MCF 10A (cell line): ENCODE measurements at places on chromosomes 4 and X. TPM values are rescaled to one million over a fixed set of nuclear protein-coding genes. Genes with fewer than 3 reads are reported as not detected.
A peak's percentile ranks its signal among the peaks of the same experiment; 100 is the strongest.

CABS1 gene
- total RNA-seq, result not detected in 2 replicates

IL3RA gene
- not detected in 2 replicates for total RNA-seq

FGG gene
- 3.2 and 4.9 TPM in 2 replicates for total RNA-seq

STPG2 gene
- 0.22 and 0.61 TPM in 2 replicates for total RNA-seq

MAN2B2 gene
- 12.5 and 13.9 TPM in 2 replicates for total RNA-seq

TLR1 gene
- 1.9 and 2.2 TPM in 2 replicates for total RNA-seq

SATL1 gene
- not detected in 2 replicates for total RNA-seq

MAB21L2 gene
- not detected in 2 replicates for total RNA-seq

DNA sequence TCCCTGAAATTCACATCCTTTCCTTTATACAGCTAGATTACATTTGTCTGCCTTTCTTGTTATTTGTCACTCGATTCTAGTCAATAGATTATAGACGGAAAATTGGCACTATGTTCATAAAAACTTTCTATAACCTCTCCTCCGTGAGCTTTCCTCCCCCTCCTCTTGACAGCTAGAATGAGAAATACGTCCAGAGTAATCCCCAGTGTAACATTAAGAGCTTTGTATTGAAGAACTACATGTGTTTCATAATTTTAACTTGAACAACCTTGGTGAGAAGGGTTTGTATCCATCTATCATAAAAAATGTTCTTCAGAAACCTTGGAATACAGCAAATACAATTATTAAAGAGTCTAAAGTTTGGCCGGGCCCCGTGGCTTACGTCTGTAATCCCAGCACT, 1707.4 kb downstream of the PCDH7 start:
- no peak for DNase-seq
- H3K4me3 ChIP-seq, result no peak overlapping the region
- H3K27ac ChIP-seq, result no peak overlapping the region
- no peaks in the 10 kb centered on the region for H3K4me1 ChIP-seq
- H3K36me3 ChIP-seq, result no peaks in the 10 kb centered on the region

- no peaks in the 10 kb centered on the region for H3K27me3 ChIP-seq
- H3K4me1 ChIP-seq, result peaks cover 6% of the 10 kb centered on the region
- DNase-seq, result peak; percentile 9
- H3K27ac ChIP-seq, result no peak overlapping the region
- H3K36me3 ChIP-seq, result no peaks in the 10 kb centered on the region
These were observed 504.5 kb upstream of the FRG1 start for GRCh38 chr4:189436207-189436606.

GRCh38 chr4:19329631-19330030, 922.1 kb upstream of the SLIT2 start:
- H3K27ac ChIP-seq, result no peak overlapping the region
- H3K4me1 ChIP-seq, result peaks cover 15% of the 10 kb centered on the region
- H3K27me3 ChIP-seq, result no peaks in the 10 kb centered on the region
- H3K36me3 ChIP-seq, result no peaks in the 10 kb centered on the region
- no peak overlapping the region for H3K4me3 ChIP-seq

GRCh38 chr4:120636120-120636630, 286.4 kb downstream of the PRDM5 start:
- no peaks in the 10 kb centered on the region for H3K4me1 ChIP-seq
- H3K4me3 ChIP-seq, result no peak overlapping the region
- H3K27me3 ChIP-seq, result no peaks in the 10 kb centered on the region
- no peaks in the 10 kb centered on the region for H3K36me3 ChIP-seq
- no peak overlapping the region for H3K27ac ChIP-seq

GRCh38 chr4:137203601-137204000, 328.7 kb downstream of the PCDH18 start:
- no peaks in the 10 kb centered on the region for H3K36me3 ChIP-seq
- no peak for DNase-seq

DNA sequence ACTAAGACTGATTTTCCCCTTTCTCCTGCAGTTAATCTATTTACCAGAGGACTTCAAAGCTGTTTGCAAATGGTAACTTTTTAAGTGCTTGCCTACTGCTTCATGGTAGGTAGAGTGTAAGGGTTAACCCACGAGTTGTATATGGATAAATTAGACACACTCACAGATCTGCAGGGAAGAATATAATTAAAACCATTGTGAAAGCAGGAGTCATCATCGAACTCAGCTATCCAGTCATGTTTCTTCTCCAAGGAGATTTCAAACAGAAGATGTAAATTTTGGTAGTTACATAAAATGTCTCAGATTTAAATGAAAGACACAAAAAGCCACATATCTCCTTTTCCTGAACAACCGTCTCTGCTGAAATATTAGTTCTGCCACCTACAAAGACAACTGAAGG, 549 bp upstream of the XG start:
- no peak overlapping the region for H3K27ac ChIP-seq
- H3K27me3 ChIP-seq, result no peaks in the 10 kb centered on the region
- H3K4me3 ChIP-seq, result no peak overlapping the region
- DNase-seq, result no peak
- H3K36me3 ChIP-seq, result peaks cover 5% of the 10 kb centered on the region
- no peaks in the 10 kb centered on the region for H3K4me1 ChIP-seq

DNA sequence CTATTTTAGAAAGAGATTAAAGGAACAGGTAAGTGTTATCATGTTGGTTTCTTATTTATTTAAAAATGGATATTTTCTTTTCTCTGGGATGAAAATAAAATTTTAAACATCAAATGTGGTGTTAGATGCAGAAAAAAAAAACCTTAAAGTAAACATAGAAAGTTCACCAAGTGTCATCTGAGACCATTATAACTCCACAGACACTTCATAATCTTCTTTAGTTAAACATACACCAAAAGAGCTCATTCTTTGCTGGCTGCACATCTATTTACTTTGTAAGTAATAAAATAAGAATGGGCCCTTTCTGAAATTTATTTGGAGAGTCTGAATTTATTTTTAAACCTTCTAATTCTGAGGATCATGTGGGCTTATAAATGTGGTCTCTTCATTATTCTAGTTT, 460.7 kb upstream of the CTSO start:
- DNase-seq, result no peak
- H3K27me3 ChIP-seq, result no peaks in the 10 kb centered on the region
- no peaks in the 10 kb centered on the region for H3K36me3 ChIP-seq
- peaks cover 8% of the 10 kb centered on the region for H3K4me1 ChIP-seq

DNA sequence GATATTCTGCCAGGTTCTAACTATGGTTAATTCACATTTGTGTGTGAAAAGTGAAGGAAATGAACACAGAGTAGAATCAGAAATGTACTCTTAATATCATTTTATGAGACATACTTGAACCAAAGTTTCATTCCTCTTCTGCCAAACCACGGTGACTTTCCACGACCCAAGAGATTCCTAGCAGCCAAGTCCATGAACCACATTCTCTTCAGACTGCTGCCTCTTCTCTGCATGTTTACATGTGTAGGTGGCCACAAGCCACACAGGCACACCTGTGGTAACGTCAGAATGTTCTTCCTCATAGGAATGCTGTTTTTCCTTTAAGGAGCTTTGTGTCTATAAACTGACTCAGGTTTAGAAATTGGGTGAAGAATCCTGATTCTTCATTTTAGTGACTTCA, 1411.2 kb downstream of the RAPGEF2 start:
- H3K4me1 ChIP-seq, result no peaks in the 10 kb centered on the region
- no peaks in the 10 kb centered on the region for H3K27me3 ChIP-seq
- H3K36me3 ChIP-seq, result no peaks in the 10 kb centered on the region
- no peak overlapping the region for H3K27ac ChIP-seq
- DNase-seq, result no peak

DNA sequence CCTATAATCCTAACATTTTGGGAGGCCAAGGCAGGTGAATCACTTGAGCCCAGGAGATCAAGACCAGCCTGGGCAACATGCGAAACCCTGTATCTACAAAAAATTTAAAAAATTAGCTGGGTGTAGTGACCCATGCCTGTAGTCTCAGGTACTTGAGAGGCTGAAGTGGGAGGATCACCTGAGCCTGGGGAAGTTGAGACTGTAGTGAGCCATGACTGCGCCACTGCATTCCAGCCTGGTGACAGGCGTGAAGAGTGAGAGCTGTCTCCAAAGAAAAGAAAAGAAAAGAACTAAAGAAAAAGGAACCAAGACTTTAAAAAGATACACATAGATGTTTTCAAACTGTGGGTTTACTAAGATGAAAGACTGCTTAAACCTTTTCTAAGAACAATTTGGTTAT, 129.0 kb downstream of the SPCS3 start:
- peaks cover 14% of the 10 kb centered on the region for H3K4me1 ChIP-seq
- no peak for DNase-seq
- H3K4me3 ChIP-seq, result no peak overlapping the region
- no peak overlapping the region for H3K27ac ChIP-seq
- no peaks in the 10 kb centered on the region for H3K27me3 ChIP-seq
- H3K36me3 ChIP-seq, result no peaks in the 10 kb centered on the region

DNA sequence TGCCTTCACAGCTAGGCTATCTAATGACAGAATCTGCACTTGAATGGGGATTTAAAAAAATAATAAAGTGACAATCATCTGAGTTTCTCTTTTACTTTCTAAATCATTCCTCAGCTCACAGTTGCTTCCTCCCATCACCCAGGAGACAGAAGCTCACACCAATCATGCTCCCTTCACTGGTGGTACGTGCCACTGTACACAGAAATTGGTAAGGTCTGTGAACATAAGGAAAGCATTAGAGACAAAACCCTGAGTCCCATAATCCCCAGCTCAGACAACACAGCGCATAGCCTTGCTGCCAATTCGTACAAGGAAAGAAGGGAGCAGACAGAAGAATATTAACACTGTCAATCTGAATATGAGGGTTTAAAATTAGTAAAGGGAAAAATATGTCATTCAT, 133.1 kb downstream of the IDS start:
- H3K27me3 ChIP-seq, result no peaks in the 10 kb centered on the region
- no peak overlapping the region for H3K27ac ChIP-seq
- no peak for DNase-seq
- peaks cover 5% of the 10 kb centered on the region for H3K36me3 ChIP-seq

- H3K27me3 ChIP-seq, result peaks cover 68% of the 10 kb centered on the region
- no peak for DNase-seq
- no peaks in the 10 kb centered on the region for H3K4me1 ChIP-seq
- no peaks in the 10 kb centered on the region for H3K36me3 ChIP-seq
- H3K27ac ChIP-seq, result no peak overlapping the region
These were observed 81.6 kb downstream of the FBXO8 start for GRCh38 chr4:174201871-174202270.

- no peaks in the 10 kb centered on the region for H3K27me3 ChIP-seq
- H3K36me3 ChIP-seq, result no peaks in the 10 kb centered on the region
- H3K4me1 ChIP-seq, result peaks cover 10% of the 10 kb centered on the region
- peak overlapping the region; percentile 92 for H3K4me3 ChIP-seq
These were observed 752 bp upstream of the FGF5 start for GRCh38 chr4:80265571-80266252.

DNA sequence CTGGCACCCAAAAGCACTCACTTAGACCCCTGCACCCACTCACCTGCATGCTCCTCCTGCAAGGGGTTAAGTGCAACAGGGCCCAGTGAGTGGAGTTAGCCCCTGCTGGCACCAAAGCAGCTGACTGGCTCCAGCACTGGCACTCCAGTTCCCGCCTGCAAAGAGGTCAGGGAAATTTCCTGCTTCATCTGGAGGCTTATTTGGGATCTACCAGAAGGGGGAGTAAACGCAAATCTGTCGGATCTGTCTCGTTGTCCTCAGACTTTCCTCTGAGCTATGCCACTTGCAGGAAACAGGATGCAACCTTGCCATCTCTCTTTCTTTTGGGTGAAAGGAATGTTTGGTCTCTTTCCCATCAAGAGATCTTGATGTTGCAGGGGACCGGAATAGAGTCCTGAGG, 435.6 kb downstream of the PCDH10 start:
- no peaks in the 10 kb centered on the region for H3K4me1 ChIP-seq
- no peaks in the 10 kb centered on the region for H3K27me3 ChIP-seq
- DNase-seq, result no peak
- no peak overlapping the region for H3K27ac ChIP-seq

GRCh38 chr4:90152024-90152423, 24.8 kb downstream of the CCSER1 start:
- no peak overlapping the region for H3K27ac ChIP-seq
- H3K4me3 ChIP-seq, result no peak overlapping the region
- H3K27me3 ChIP-seq, result no peaks in the 10 kb centered on the region
- no peaks in the 10 kb centered on the region for H3K36me3 ChIP-seq

DNA sequence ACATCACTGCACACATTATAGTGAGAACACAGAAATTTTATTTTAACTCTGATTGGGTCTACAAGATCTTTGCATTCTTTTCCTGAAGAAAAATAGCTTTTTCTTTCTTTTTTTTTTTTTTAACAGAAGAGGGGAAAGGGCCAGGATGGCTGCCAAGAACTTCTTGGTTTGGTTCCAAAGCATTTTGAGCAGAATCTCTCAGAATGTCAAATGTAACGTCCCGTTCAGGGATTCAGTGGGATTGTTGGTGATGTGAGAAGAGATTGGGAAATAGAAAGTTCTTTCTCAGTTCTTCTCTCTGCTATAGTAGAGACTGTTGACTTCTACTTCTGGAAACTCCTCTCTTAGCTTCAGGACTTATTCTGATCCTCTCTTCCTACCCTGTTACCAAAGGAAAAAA, 70.9 kb upstream of the CBR4 start:
- H3K27ac ChIP-seq, result peak overlapping the region; percentile 23
- peaks cover 11% of the 10 kb centered on the region for H3K4me1 ChIP-seq
- peak; percentile 29 for DNase-seq
- no peaks in the 10 kb centered on the region for H3K36me3 ChIP-seq
- H3K4me3 ChIP-seq, result no peak overlapping the region
- H3K27me3 ChIP-seq, result no peaks in the 10 kb centered on the region

DNA sequence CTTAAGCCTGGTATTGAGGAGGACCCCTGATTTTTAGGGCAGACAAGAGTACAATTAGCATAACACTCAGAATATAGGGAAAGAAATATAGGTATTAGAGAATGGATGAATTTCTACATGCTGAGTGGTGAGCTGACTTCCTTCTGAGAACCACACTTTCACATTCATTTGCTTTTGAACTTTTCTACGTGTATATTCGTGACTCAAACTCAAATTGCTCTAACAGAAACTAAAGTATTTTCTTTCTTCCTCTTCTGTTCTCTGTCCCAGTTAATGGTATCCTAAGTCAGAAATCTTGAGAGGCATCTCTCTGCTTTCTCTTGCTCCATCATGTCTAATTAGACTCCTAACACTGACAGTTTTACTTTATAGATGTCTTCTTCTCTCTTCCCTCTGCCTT, 103.2 kb upstream of the CITED1 start:
- H3K36me3 ChIP-seq, result no peaks in the 10 kb centered on the region
- no peak for DNase-seq
- H3K4me1 ChIP-seq, result no peaks in the 10 kb centered on the region
- H3K27ac ChIP-seq, result no peak overlapping the region
- H3K27me3 ChIP-seq, result peaks cover 64% of the 10 kb centered on the region

- H3K4me3 ChIP-seq, result peak overlapping the region; percentile 72
- peaks cover 13% of the 10 kb centered on the region for H3K4me1 ChIP-seq
- DNase-seq, result peak; percentile 51
- peaks cover 7% of the 10 kb centered on the region for H3K27me3 ChIP-seq
These were observed 2.2 kb downstream of the MAMLD1 start for GRCh38 chrX:150365051-150365989.

DNA sequence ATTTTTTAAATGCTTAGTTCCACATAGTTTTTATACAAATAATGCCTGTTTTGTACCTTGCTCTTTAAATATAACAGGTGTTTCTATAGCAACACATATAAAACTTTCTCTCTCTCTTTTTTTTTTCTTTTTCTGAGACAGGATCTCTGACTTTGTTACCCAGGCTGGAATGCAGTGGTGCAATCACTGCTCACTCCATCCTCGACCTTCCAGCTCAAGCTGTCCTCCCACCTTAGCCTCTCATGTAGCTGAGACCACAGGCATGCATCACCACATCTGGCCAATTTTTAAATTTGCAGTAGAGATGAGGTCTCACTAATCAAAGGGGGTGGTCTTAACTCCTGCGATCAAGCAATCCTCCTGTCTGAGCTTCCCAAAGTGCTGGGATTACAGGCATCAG, 18.3 kb upstream of the SULT1E1 start:
- no peak overlapping the region for H3K27ac ChIP-seq
- H3K4me1 ChIP-seq, result no peaks in the 10 kb centered on the region

GRCh38 chrX:84175958-84176357, 12.0 kb downstream of the RPS6KA6 start:
- no peaks in the 10 kb centered on the region for H3K4me1 ChIP-seq
- no peaks in the 10 kb centered on the region for H3K27me3 ChIP-seq
- no peak for DNase-seq
- no peaks in the 10 kb centered on the region for H3K36me3 ChIP-seq
